ENCODE measurements at places on chromosomes 5 and 9.

DNA sequence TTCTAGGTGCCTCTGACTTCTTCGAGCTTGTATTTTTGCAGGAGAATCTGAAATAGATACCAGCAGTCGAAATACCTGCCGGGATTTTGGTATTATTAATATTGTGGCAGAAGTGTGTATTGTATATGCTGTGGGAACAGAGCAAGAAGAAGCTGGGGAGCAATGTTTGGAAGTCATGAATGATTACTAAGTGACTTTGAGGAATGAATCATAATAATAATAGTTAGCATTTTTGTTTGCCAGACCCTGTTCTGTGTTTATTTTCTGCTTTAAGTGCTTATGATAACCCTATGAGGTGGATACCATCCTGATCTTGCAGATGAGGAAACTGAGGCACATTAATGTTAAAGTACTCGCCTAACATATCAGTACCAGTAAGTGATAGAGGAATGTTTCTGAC is 32.4 kb downstream of the RAB24 start:
- DNase-seq = no peak

- DNase-seq = no peak
Measured at GRCh38 chr9:137233143-137233980, 2.7 kb downstream of the SLC34A3 start.

GRCh38 chr5:3251784-3252183 is 343.8 kb upstream of the IRX1 start:
- no peak for DNase-seq

GRCh38 chr5:79544131-79544530 is 30.2 kb upstream of the HOMER1 start:
- no peak for DNase-seq

- DNase-seq = no peak
Measured at GRCh38 chr9:2023532-2023931, 8.4 kb downstream of the SMARCA2 start.

GRCh38 chr5:78317515-78317914 is 23.0 kb upstream of the AP3B1 start:
- no peak for DNase-seq

DNA sequence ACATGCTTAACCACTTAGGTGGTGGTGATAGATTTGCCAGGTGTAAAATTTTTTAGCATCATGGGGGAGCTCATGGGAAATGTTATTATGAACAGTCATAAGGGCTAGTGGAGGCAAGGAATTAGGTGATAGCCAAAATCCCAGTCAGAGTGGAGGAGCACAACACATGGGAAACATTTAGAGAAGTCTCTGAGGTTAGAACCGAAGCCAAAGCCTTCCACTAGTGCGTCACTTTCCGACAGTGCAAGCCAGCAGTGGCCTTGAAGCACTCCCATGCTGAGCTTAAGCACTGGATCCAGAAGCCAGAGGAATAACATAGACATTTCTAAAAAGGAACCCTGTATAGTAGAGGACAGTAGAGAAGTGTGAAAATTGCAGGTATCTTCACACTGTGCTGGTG is 101.5 kb upstream of the SNX2 start:
- DNase-seq = no peak

GRCh38 chr5:123746683-123747360 is 234.8 kb downstream of the CSNK1G3 start:
- DNase-seq = no peak

DNA sequence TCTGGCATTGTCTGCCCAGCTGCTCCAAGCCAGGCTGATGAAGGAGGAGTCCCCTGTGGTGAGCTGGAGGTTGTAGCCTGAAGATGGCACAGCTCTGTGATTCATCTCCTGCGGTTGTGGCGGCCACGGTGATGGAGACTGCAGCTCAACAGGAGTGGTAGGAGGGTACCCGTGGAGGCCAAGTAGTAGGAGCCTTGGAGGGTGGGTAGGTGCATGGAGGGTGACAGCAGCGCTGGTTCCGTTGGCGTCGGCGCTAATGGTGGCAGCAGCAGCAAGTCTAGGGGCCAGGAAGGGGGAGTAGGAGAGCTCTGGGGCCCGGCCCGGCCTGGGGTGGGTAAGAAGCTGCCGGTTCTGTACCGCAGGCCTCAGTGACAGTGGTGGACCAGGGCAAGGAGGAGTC is 22.4 kb upstream of the TRIM52 start:
- DNase-seq = no peak

DNA sequence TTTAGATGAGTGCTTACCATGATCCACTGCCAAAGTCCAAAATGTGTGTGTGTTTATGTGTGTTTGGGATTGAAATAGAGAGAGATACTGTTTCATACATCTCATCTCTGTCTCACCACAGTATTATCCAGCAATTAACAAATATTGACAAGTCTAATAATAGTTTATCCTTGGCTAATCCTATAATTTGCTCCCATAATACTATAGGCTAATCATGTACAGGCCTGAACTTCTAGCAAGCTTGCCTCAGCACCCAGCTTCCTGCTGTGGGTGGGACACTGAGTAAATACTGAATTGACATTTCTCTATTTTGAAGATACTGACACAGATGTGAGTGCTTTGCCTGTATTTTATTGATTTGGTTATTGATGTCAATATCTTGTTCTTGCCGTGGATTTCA is 35.3 kb upstream of the KCNV2 start:
- no peak for DNase-seq

DNA sequence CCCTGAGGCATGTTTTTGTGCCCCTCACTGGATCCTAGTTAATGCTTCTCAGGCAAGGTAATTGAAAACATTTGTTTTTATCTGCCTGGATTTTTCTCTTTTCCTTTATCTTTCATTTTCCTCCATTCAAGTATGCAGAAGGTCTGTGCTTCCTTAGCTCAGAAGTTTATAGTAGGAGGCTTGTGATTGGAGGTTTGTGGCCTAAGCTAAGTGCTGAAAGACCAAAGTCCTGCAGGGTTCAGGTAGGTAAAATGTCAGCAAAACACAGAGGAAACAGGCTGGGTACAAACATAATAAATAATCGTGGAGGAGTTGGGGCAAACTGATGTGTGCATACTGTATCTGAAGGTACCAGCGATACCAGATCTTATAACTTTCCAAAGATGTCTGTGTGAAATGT is 230.9 kb upstream of the KLF4 start:
- no peak for DNase-seq
